Renal pelvis (tissue), 12 donors: ENCODE measurements at places on chromosomes 3 and 15. TPM values are rescaled to one million over a fixed set of nuclear protein-coding genes. Genes with fewer than 3 reads are reported as not detected.

The TMEM207 gene
- polyA plus RNA-seq = 20.3 TPM

- DNase-seq = no peak
These were observed 25.8 kb downstream of the AQP9 start for GRCh38 chr15:58163985-58164384.

DNA sequence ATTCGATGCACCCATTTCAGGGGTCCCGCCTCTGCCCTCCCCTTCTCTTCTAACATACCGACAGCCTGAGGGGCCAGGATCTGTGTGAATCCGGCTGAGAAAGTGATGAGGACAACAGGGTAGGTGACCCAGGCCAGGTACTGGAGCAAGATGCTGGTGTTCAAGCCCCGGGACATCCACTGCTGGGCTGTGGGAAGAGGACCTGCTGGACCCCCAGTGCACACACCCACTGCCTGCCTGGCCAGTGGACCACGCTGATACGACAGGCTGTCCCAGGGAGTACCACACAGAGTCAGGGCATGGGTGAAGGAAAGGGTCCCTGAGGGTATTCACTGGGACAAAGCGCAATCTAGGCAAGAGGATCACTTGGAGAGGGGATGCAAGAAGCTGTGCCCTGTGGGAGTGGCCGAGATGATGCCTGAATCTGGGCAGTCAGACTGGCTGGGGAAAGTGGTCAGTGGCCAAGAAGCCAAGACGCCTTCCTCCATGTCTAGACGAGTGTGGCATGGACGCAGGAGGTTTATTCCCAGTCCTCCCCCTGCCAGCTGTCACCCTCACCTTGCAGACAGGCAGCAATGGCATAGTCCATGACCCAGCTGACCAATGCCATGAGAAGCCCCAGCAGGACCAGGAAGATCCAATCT, 3.2 kb downstream of the CLCN2 start:
- DNase-seq = no peak

DNA sequence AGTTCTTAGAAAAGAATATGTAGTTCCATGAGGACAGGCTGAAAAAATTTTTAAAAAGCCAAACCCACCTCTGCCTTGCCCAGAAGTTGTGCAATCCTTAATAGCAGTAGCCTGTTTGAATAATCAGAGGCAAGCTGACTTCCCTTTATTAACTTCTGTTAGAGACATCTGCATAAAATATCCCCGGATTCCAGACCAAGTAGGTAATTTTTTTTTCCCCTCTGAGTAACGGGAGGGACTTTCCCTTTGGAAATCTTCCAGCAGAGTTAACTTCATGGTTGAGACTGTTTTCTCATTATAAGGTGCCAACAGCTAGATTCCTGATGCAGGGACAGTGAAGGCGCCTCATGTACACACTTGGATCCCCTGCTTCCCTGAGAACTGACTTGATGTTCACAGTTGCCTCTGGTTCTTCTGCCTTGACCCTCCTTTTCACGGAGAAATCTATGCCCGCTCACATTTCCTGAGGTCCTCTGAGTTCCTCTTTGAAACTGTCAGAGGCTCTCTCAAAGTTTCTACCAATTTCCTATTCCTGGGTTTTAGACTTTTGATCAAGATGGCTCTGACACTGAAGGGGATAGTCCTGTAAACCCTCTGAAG, 227.6 kb upstream of the BHLHE40 start:
- DNase-seq = no peak

- no peak for DNase-seq
These were observed 34.7 kb downstream of the SCN5A start for GRCh38 chr3:38614651-38615352.
